Cortex of kidney (tissue), 1 donor: ENCODE measurements at places on chromosomes 6 and 20.

GRCh38 chr20:11221046-11221445 is 547.2 kb upstream of the JAG1 start:
- no peak for DNase-seq

DNA sequence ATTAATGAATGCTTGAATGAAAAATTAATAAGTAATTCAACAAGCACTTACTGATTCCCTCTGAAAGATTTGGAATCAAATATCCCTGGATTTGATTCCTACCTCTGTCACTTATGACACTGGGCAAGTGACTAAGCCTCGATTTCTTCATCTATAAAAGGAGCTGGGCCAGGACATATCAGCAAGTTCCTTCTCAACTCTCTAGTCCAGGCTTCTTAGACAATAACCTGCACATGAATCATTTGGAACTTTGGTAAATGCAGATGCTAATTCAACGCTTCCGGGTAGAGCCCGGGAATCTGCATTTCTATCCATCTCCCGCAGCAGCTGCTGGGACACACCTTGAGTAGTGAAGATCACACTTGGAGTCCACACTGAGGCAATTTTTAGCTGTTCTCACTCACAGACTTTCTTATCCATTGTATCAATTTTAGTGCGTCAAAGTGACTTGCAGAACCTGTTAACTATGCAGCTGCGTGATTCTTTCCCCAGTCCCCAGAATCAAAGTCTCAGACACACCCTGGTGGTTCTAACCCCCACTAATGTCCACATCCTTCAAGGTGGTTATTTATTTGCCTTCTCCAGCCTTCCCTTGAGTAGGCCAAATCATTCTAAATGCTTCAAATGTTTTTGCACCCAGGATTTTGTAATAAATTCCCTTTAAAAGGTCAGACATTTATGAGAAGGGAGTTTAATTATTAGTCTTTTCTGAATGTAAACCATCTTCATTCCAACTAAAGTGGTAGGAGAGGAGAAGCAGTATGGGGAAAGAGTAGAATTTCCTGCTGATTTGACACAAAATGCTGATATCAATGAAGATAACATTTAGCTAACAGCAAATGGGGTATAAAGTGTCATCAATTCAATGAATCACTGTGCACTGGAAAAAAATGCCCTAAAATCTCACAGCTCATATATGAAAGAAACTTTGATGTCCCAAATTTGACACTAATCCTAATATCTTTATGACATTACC is 26.0 kb upstream of the CCND3 start:
- DNase-seq: no peak

DNA sequence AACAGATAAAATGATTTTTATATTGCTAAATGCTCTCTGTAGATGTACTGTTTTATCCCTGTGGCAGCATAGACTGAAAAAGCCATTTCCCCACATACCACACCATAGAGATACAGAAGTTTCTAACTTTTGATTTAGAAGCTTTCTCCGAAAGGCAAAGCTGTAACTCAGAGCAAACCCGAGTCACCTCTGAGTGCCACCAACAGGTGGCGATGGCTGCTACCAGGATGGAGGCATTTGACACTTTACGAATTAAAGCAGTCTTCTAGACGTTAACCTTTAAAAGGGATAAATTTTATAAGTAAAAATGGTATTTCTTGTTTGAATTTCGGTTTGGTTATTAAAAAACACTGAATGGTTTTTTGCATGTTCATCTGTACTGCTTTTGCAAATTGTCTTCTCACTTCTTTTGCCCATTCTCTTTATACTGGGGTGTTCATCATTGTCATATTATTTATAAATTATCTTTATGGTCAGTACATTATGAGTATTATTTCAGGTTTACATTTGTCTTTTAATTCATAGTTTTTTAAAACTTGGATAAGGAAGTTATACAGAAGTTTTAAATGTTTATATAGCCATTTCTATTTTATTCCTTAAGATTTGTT is 201.0 kb upstream of the CEP162 start:
- DNase-seq: no peak

GRCh38 chr6:159984268-159984786 is 15.4 kb downstream of the IGF2R start:
- no peak for DNase-seq

DNA sequence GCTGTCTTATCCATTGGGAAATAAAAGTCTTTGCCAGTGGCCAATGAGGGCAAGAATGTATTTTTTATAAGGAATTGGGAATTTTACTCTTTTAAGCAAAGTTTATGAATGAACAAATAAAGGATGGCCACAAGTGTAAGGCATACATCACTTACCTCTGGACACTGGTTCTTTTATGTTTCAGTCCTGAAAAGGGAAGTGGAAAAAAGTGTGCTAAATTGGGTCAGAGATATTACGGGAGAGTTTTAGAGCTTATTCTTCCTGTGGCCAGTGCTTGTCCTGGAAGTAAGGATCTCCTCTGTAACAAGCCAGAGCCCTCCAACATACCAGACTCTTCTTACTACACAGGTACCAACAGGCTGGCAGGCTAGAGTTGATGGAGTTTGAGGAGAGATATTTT is 22.5 kb upstream of the RIPK1 start:
- no peak for DNase-seq

DNA sequence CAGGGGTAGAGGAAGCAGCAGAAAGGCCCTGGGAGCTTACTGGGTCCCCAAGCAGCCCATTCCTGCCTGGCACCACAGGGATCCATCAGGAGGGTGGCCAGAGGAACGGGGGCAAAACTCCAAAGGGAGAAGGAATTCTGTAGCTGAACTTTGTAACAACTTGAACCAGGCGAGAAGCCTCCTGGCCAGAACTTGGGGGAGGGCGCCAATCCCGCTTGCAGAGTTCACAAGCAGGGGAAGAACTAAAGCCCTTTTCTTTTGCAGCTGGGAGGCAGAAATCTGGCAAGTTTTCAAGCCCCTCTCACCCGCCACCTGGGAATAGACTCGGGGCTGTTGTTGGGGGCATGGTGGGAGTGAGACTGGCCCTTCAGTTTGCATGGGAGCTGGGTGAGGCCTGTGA is 189.1 kb downstream of the PHF3 start:
- DNase-seq: no peak

DNA sequence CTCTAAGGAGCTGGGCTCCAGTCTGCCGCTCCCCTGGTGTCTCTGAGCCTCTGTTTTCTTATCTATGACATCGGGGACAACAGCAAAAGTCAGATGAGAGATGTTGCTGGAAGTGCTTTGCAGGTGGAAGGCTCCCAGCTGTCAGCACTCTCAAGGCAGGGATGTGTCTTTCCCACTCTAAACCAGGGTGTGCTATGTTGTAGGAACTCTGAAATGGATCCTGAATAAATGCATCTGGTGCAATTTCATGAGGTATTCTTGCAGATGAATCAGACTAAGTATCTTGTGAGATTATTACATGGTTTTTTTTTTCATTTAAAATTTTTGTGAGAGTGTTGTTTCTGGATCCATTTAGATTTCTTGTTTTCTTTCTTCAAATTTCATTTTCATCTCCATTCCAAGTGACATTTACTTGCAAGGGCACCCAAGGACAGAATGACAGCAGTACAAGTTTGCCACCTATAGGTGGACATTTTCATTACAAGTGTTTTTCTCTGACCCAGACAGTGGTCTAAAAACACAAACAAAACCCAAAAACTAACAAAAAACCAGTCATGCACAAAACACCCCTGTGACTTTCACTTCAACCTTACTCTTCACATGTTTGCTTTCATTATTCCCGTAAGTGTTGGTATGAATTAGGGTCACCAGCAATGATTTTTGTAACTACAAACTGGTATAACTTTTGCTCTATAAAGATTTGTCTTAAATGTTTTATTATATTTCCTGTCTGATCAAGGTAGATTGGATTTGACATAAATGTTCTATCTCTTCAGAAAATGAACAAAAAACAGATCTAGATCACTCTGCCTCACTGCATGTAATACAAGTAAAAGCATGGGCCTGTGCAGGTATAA is 14.7 kb upstream of the SIM1 start:
- no peak for DNase-seq

- DNase-seq: no peak
These were observed 275.5 kb upstream of the SLC35B3 start for GRCh38 chr6:8710668-8711431.

DNA sequence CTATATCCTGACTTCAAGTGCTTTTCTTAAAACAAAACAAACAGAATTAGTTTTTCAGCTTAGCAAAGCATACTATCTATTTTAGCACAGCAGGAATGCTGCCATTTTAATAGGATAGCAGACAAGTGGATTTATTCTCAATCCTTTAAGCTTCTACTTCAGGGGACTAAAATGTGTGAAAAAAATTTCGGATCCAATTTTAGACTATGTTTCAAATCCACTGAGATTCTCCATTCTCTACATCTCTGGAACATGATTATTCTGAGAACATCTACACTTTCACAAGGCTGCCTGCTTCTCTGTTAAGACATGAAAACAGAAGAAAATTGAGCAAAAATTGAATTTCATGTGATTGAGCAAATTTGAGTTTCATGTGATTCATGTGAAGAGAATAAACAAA is 1321.3 kb downstream of the HACE1 start:
- DNase-seq: no peak

GRCh38 chr6:111520524-111520923 is 37.5 kb upstream of the REV3L start:
- no peak for DNase-seq

GRCh38 chr6:36677059-36677749 is 1.3 kb upstream of the CDKN1A start:
- DNase-seq: no peak

- no peak for DNase-seq
These were observed 29.1 kb downstream of the QRSL1 start for GRCh38 chr6:106658469-106658868.

- no peak for DNase-seq
These were observed 63.6 kb upstream of the SYNDIG1 start for GRCh38 chr20:24405810-24406209.

- DNase-seq: no peak
These were observed 385.3 kb upstream of the SULF2 start for GRCh38 chr20:48170625-48171024.

DNA sequence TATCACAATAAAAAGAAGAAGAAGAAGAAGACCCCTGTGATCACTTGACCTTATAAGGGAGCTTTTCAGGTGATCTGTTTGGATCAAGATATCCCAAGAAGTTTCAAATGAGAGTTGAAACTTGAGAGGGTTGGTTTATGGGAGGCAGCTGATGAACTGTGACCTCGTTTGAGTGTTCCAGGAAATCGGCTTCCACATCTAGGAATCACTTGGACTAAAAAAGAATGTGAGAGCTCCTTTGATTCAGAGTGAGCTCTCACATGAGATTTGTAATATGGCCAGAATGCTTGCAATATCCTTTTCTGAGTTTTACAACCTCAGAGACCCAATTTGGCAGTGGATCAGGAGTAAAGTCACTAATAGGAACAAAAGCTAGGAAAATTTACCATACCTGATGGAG is 228.1 kb downstream of the ATXN1 start:
- no peak for DNase-seq

- no peak for DNase-seq
These were observed 61.3 kb downstream of the DST start for GRCh38 chr6:56581296-56581925.

GRCh38 chr6:149246691-149247384 is 70.7 kb upstream of the TAB2 start:
- no peak for DNase-seq

GRCh38 chr20:44688053-44688625 is 27.0 kb upstream of the CCN5 start:
- DNase-seq: no peak

DNA sequence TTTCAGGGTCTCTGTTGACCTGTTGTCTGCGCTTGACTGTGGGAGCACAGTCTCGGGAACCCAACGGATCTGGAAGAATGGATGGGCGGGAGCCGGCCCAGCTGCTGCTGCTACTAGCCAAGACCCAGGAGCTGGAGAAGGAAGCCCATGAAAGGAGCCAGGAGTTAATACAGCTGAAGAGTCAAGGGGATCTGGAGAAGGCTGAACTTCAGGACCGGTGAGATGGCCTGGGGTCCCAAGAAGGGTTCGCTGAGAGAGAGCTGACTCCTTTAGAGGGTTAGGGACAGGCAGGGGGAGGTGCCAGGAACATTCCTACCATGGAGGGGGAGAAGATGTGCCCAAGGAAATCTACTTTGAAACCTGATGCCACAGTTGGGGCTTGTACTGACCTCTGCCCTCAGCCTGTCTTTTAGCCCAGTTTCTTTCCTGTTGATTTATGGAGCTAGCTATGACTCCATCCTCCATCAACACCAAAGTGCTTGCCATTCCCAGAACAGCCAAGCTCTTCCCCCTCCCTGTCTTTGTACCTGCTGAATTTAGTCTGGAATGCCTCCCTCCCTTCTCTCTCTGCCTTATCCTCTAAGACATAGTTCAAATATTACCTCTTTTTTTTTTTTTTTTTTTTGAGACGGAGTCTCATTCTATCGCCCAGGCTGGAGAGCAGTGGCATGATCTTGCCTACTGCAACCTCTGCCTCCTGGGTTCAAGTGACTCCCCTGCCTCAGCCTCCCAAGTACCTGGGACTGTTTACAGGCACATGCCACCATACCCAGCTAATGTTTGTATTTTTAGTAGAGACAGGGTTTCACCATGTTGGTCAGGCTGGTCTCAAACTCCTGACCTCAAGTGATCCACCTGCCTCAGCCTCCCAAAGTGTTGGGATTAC is 12.2 kb downstream of the CEP250 start:
- no peak for DNase-seq

- no peak for DNase-seq
These were observed 308.3 kb downstream of the LAMA2 start for GRCh38 chr6:129191235-129191634.

- no peak for DNase-seq
These were observed 129.0 kb downstream of the ANKRD60 start for GRCh38 chr20:58099291-58099935.

DNA sequence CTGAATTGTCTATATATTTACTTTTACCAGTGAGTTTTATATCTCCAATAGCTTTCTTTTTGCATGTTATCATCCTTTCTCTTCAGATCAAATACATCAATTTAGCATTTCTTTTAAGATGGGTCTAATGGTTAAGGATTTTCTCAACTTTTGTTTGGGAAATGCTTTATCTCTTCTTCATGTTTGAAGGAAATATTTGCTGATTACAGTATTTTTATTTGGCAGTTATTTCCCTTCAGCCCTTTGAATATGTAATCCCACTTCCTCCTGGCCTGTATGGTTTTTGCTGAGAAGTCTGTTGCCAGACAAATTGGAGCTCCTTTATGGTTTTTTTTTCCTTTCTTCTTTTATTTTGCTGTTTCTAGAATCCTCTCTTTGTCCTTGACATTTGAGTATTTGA is 6.7 kb upstream of the CST9L start:
- no peak for DNase-seq

GRCh38 chr6:157615420-157615769 is 207.7 kb upstream of the SNX9 start:
- DNase-seq: no peak

DNA sequence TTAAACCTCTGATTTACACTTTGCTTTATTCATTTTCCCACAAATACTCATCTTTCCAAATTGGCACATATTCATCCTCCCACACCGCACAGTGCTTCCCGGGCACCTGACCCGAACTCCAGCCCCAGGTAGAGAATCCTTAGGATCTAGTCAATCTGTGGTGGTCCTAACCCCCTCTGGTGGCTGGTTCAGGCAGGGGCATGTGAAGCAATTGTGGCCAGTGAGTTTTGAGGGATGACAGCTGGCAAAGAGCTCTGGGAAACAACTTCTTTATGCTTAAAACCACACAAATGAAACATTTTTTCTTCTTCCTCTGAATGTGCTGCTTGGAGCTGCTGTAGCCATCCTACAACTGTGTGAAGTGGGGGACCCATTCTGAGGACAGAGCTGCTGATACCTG is 54.7 kb downstream of the ELOVL5 start:
- no peak for DNase-seq
